ENCODE measurements at places on chromosomes 7 and 10.

DNA sequence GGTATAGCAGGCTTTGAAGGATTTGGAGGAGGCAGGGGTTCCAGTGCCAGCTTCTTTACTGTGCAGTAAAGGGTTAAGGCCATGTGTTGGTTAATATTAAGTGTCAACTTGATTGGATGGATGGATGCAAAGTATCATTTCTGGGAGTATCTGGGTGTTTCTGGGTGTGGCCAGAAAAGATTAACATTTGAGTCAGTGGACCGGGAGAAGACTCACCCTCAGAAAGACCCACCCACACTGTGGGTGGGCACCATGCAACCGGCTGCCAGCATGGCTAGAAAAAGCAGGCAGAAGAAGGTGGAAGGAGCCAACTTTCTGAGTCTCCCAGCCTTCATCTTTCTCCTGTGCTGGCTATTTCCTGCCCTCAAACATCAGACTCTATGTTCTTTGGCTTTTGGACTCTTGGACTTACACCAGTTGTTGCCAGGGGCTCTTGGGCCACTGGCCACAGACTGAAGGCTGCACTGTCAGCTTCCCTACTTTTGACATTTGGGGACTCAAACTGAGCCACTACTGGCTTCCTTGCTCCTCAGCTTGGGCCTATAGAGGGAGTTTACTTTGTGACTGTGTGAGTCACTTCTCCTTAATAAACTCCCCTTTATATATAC, 6.8 kb upstream of the TRUB1 start:
- no peak for DNase-seq

GRCh38 chr10:1378473-1378872, 322.3 kb downstream of the WDR37 start:
- no peak for DNase-seq

DNA sequence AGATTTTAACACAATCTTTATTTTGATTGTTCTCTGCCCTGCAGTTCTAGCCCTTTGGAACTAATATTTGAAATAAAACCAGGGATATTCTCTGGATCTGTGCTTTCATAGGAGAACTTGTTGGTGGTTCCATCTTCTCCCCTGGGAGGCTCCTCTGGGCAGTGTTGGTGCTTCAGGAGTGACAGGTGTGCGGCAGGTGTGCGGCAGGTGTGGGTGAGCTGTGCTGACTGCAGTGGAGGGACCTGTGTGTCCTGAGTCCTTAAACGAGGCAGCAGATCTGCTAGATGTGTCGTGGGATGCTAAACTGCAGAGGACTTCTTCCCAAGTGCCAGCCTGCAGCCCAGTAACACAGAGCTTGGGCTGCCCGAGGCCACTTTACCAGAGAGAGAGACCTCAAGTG, 98.4 kb downstream of the LYZL1 start:
- no peak for DNase-seq

- no peak for DNase-seq
Observed at GRCh38 chr7:126699707-126700106, 553.0 kb downstream of the GRM8 start.

DNA sequence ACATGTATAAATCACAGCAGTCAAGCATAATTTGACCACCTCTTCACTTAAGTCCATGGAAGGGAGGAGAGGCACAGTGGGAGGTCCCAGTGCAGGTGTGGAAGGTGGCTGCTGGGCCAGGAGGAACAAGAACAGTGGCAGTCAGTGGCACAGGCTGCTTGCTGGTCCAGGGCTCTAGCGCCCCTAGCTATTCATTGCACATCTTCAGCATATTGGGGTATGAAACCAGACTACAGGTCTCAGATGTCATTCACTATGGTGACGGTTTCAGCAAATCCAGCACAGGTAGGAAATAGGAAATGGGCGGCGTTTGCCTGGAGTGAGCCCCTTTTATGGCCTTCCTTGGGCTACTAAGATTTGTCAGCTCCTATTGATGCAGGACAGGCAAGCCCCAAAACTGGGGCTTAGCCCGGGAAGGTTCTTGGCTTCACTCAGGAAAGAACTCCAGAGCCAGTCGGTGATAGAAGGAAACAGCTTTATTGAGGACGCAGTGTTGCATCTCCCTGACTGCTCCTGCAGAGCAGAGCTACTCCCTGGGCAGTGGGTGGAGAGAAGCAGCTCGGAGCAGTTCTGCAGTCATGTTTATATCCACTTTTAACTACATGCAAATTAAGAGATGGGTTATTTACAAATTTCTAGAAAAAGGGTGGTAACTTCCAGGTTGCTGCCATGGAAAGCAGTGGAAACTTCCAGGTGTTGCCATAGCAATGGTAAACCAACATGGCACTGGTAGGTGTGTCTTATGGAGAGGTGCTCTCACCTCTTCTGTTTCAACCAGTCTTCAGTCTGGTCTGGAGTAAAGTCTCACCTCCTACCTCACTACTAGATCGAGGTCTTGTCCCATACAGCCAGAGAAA, 608.8 kb downstream of the PARD3 start:
- DNase-seq = no peak

- DNase-seq = no peak
Observed at GRCh38 chr10:6269432-6269831, 66.7 kb downstream of the PFKFB3 start.

- no peak for DNase-seq
Observed at GRCh38 chr7:17370901-17371585, 72.6 kb downstream of the AHR start.

DNA sequence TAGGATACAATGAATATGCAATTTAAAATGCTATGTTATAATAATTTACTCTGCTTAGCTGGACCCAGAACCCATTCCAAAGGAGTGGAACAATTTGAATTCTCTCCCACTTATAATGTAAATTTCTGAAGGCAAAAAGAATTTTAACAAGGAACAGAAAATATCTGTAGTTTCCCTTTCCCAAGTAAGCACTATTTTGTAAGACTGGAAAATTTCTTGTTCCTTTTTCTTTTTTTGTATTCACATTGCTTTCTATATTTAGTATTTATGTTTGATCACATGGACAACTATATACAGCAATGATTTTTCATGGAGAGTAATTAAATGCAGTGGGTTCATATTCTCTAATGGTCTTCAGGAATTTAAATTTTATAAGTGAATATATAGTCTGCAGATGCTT, 127.4 kb downstream of the GPR85 start:
- no peak for DNase-seq

DNA sequence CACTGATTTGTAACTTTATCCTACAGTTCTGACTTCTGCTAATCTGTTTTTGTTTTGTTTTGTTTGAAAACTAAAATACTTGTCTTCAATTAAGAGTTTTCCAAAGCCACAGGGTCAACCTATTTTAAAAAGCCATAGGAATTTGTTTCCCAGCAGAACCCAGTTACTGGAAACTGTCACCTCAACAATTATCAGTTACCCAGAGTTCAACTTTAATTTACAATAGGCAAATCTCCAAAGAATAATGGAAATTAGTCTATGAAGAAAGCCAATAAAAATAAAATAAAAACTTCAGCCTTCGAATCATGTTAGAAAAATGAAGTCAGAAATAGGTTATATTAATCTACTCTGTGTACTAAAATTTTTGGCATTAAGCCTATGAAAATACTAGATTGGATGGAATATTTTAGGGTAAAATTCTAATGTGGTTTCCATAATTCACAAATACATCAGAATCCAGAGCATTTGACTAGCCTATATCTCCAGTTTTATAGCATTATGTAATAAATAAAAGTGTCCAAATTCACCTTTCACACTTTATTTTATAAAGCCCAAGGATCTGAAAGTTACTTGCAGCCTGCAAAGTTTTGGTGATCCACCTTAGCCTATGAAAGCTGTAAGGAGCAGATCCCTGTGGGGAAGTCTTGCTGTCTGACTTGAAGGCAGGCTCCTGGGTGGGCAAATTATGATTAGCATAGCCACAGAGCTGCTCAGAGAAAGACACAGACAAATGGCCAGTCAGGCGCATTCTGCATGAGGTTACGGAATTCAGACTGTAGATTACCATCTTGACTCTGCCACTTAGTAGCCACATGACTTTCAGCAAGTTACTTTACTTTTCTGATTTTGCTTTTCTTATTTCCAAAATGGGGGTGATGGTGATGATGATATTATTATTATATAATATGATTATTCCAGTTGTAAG, 250.0 kb upstream of the HGF start:
- DNase-seq = no peak

GRCh38 chr7:44750921-44751571, 2.4 kb downstream of the ZMIZ2 start:
- peak; percentile 45 for DNase-seq

- no peak for DNase-seq
Observed at GRCh38 chr7:26183545-26184280, 16.8 kb downstream of the HNRNPA2B1 start.

DNA sequence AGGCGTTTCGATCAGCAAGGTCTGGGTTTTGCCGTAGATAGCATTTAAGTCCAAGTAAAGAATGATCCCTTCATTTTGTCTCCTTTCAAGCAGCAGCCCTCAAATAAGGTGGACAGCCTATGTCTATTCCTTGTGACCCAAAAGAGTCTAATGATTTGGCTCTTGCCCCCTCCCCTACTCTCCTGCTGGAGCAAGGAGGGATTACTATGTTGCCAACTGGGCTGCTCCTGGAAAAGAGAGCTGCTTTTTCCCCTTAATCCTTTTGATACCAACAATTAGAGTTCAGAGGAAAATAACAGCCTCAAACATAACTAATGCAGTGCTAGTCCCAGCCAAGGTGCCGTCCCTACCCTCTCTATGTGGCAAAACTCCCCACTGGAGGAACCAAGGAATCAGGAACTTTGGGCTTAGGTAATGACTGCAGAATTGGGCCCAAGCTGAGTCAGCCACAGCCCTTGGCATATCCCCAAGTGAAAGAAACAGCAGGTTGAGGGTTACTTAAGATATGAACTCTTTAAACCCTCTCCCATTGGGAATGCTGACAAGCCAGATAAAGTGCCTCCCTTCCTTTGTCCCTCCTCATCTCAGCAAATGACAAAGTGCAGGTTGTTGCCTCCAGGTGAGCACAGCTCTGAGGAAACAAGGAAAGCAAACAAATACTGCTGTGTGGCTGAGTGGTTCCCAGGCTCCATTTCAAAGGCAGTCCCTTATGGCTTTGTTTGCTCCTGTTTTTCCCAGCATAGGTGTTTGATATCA, 643.7 kb downstream of the INHBA start:
- DNase-seq = no peak

- no peak for DNase-seq
Observed at GRCh38 chr7:16083931-16084330, 337.4 kb downstream of the CRPPA start.

DNA sequence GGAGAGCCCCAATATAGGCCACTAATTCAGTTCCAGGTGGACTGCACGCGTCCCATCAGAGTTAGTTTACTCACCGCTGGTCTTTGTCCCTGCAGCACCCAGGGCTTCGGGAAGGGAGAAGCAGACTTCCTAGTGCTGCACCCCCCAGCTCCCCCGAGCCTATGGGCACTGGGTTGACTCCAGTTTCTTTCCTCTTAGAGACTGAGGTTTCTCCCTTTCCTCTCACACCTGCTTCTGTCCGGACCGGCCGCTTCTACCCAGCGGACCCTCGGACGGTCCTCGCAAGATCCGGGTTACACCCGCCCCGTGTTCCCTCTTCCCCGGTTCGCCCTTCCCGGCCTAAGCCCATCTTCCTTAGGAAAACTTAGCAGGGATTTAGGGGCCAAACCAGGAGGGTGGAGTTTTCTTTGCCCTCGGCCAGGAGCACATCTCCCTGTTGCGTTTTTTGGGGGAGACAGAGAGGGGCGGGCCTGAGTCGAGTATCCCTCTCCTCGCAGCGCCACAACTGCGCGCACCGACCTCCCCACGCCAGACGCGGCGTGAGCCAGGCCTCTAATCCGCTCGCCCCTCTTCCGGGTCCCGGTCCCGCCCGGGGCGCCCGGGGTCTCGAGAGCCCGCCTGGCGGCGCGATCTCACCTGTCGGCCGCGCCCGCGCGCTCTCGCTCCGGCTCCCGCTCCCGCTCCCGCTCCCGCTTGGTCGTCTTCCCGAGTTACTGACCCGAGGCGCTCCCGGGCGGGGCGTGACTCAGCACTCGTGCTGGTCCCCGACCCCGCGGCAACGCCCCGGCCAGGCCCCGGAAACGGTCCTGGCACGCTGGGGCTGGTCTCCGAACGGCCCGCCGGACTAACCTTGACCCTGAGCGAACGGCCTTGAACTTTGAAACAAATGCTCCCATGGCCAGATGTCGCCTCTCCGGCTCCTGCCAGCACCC, at the start of gene AIFM2:
AIFM2 (minus strand) TSS at position 728 of the 932 bp plus-strand sequence. CDS start 8,741 bp downstream, outside the sequence.
- peak; percentile 29 for DNase-seq
